Hypothalamus (tissue), 51 donors: ENCODE measurements at places on chromosomes 1 and 21.

DNA sequence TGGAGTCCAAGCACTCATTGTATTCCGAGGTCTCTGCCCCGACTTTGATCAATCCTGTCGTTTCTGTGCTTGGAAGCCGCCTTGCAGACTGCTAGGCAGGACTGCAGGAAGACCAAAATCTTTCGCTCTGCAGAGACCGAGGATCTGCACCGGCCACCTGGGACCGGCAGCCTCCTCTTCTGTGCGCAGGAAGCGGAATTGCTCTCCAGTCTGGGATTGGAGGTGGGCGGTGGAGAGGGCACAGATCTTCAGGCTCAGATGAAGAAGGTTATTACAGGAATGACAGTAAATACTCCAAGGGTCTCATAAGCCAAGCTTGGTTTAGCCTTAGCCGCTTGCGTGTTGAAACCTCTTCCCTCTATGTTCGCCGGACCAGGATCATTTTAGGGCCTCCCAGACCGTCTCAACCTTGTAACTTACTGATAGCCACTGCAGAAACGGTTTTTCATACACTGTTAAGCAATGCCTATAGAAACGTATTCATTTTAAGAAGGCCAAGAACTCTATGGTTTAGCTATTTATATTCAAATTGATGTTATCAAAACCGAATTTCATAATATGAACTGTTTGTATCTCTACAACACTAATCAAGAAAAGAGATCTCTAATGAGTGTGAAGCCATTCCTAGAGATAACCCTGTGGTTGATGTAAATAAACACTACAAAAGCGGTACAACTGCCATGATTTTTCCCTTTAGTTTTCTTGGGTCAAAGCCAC lies 1.1 kb downstream of the MIA3 start:
- DNase-seq = no peak

GRCh38 chr1:220315070-220315839 lies 43.0 kb upstream of the RAB3GAP2 start:
- DNase-seq = no peak

DNA sequence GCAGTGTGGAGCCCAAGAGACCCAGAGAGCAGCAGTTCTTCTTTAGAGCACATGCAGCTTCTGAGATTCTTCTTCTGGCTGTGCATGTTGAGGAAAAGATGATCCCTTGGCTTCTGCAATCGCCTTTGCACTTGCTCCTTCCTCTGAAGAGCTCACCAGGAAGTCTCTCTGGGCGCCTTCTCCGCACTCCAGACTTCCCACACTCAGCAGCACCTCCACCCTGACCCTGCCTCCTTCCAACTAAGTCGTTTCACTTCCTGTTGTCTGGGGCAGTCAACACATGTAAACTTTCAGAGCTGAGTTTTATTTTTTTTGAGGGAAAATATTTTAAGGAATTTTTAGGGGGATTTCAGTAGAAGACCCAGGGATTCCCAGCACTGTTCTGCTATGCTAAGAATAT lies 73.4 kb upstream of the F3 start:
- no peak for DNase-seq

DNA sequence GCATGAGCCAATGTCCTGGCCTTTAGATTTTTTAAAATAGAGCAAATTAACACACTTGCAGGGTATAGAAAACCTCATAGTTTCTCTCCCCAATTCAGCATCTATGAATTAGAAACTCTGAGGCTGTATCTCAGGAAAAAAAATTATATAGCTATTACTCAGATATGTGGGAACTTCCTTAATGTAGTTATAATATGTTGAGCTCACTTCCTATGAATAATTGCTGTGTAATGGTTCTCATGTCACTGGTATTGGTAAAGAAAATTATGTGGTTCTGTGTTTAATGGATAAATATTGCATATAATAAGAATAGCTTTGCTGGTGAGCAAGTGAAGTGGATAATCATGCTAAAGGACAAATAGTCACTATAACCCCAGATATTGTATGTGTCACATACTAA lies 2019.8 kb downstream of the NCAM2 start:
- no peak for DNase-seq

- no peak for DNase-seq
Observed at GRCh38 chr1:100448366-100448765, 89.6 kb upstream of the GPR88 start.

- no peak for DNase-seq
Observed at GRCh38 chr1:67464058-67464457, 33.9 kb upstream of the SERBP1 start.

- DNase-seq = no peak
Observed at GRCh38 chr1:207903767-207904166, 7.2 kb downstream of the CD34 start.

DNA sequence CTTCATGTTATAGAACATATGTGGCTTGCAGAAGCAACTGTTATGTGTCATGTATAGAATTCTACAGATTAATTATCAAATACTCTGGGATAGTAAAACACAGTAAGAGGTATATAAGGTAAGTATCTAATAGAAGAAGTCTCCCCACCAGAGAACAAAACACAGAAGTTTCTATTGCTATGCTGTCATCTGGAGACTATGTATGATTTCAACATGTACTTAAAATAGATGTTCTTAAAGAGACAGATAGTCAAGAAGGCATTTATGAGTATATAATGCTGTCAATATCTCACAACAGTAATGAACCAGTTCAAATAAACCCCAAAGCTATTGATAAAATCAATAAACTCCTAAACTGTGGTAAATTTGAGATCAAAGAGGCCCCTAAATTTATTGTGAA lies 8.1 kb upstream of the ADCY10 start:
- DNase-seq = no peak
